Activated CD4-positive, CD25-positive, alpha-beta regulatory T cell (primary cell): ENCODE measurements at places on chromosomes 5 and 9.
A peak's percentile ranks its signal among the peaks of the same experiment; 100 is the strongest.

GRCh38 chr5:157544623-157544989, 31.0 kb downstream of the ADAM19 start:
- no peak for DNase-seq

GRCh38 chr9:71910650-71911060, 338 bp downstream of the ABHD17B start:
- DNase-seq: no peak

GRCh38 chr5:95918421-95919006, 43.1 kb downstream of the ELL2 start:
- no peak for DNase-seq

DNA sequence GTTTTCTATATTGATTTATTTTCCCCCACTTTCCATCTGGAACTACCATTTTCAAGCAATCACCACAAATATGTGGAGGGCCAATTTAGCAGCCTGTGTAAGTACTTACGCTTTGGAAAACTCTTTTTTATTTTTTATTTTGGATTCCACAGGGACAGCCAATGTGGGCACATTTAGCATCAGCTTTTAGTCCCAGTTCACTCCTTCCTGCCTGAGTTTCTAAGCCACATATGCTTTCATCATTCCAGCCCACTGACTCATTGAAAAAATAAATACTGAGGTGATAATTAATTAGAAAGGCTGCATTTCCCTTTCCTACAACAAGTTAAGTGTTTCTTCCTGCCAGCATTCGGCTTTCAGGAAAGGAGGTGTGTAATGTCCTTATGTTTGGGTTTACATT, 76.8 kb downstream of the TMEM167A start:
- no peak for DNase-seq

DNA sequence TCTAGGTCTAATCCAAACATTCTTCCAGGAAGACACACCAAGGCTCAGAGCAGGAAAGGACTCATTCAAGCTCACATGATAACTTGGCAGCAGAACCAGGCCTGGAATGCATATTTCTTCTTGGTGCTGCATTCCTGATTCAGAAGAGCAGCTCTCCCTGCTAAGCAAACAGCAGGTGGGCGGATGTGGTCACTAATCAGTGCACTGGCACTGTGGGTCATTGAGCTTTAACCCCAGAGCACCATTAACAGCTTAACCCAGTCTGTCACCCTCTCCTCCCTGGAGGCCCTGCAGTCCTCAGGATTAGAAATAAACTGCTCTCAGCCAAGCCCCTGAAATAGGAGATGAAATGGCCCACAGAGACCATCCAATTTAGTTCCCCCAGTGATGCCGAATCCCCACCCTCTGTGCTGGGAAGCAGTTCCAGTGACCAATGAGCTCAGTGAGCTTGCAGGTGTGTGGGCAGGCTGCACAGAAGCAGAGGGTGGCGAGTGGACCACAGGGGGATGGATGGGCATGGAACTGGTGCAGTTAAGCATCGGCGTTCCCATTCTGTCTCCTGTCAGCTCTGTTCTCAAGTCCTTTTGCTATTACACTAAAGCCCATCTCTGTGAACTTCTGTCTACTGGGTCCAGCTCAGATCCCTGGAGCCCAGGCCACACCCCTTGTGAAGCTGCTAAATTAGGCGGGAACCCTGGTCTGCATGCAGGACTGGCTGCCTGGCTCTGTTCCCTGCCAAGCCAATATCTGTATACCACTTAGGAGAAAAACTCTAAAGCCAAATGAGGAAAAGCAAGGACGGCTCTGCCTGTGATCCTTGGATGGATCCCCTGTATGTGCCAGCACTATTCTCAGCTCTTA, 16.6 kb upstream of the MEGF9 start:
- no peak for DNase-seq

GRCh38 chr5:53944981-53945380, 365.4 kb downstream of the ARL15 start:
- no peak for DNase-seq

GRCh38 chr5:179321206-179321987, 23.9 kb downstream of the ADAMTS2 start:
- DNase-seq: no peak

DNA sequence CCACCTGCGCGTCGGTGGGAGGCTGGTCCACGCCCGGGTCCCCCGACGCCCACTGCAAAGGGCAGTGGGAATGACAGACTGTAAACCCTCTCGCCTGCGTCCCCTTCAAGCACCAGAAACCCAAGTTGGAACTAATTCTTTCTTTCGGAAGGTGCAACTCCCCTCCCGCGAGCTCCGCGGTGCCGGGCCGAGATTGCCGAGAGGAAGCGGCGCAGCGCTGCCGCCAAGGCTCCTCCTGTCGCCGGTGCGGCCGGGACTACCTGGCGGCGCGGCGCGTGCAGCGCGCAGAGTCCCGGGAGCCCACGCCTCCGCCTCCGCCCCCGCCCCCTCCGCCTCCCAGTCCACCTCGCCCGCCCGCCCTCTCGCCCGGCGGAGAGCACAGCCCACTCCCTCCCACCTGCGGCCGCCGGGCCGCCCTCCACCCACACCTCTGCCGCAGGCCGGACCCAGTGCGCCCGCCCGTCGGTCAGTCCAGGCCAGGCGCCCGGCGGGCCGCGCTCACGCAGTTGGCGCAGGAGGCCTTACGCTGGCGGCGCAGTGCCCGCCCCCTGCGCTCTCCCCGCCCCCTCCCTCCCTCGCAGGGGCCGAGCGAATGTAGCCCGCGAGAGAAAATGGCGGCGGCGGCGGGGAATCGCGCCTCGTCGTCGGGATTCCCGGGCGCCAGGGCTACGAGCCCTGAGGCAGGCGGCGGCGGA, at the start of gene MAP3K1:
Gene MAP3K1 (plus strand): TSS at position 587 of the 695 bp plus-strand sequence. CDS start 25 bp downstream, at position 612.
- peak; percentile 67 for DNase-seq

- DNase-seq: no peak
Observed at GRCh38 chr5:32542216-32543059, 42.9 kb upstream of the SUB1 start.
